Adrenal gland (tissue), 19 donors: ENCODE measurements at places on chromosomes 12 and 14. TPM values are rescaled to one million over a fixed set of nuclear protein-coding genes. Genes with fewer than 3 reads are reported as not detected.

DNA sequence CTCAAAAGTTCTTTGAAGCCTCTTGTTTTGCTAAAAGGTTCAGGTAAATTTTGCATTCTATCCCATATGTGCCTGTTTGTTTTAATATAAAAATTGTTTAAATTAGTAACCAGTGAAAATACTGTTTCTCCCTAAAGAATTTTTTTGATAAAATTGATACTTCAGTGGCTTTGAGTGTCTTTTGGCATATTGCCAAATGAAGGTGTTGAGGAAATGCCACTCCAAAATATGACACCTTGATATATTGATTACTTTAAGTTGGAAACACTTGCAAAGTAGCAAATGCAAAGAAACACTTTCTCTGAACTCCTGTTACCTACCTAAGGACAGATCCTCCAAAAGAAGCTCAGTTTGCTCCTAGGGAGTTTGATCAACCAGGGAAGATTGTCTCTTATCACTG, 8.4 kb downstream of the STYX start:
- H3K27ac ChIP-seq, result no peak overlapping the region
- H3K27me3 ChIP-seq, result no peaks in the 10 kb centered on the region
- H3K4me3 ChIP-seq, result no peak overlapping the region
- no peak for DNase-seq

NANOG gene
- total RNA-seq, result 0.91 TPM

SLC25A47 gene
- total RNA-seq, result not detected

GRCh38 chr14:25516838-25517237, 466.9 kb upstream of the STXBP6 start:
- H3K4me3 ChIP-seq, result no peak overlapping the region
- H3K27ac ChIP-seq, result no peak overlapping the region
- H3K27me3 ChIP-seq, result no peaks in the 10 kb centered on the region
- DNase-seq, result peak; percentile 12
- H3K4me1 ChIP-seq, result peaks cover 14% of the 10 kb centered on the region

DNA sequence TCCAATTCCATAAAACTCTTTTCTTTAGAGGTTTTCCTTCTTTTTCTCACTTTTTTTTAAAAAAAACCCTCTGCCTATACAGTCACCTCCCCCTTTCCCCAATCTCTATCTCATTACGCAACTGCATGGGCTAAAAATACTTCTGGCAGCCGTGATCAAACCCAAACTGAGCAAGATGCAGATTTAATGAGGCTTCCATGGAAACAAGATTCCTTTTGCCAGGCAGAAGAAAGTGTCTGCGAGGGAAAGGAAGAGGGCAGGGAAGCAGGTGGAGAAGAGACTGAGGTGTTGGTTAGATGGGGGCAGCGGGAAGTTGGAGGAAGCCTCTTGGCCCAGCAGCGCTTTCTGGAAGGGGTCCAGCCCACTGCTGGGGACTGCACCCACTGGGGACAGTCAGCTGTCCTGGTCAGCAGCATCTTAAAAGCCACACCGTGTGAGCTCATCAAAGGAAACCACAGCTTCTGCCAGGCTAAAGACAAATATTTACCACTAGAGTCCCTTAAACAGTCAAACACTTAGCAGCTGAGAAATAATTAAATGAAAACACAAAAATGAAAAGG, 90.4 kb downstream of the SLC8A3 start:
- no peak overlapping the region for H3K27ac ChIP-seq
- no peaks in the 10 kb centered on the region for H3K36me3 ChIP-seq
- H3K4me1 ChIP-seq, result no peaks in the 10 kb centered on the region

KRT4 gene
- not detected for total RNA-seq

DNA sequence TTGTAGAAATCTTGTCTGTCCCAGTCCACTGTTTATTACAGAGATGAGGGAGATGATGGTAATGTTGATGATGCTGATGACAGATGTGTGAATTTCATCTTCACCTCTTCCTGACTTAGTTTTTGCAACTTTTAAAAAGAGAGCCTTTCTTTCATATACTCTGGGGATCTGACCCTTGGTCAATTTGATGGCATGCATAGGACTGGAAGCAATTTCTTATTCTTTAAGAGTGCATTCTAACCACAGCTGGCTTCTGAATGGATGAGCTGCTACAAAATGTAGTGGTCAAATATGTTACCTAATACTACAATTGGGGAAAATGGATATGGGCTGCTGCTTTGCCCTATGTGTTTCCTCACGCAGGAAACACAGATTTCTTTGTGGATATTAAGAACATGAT, 80.8 kb downstream of the MYRFL start:
- no peaks in the 10 kb centered on the region for H3K27me3 ChIP-seq
- no peak for DNase-seq
- H3K4me1 ChIP-seq, result peaks cover 4% of the 10 kb centered on the region

DNA sequence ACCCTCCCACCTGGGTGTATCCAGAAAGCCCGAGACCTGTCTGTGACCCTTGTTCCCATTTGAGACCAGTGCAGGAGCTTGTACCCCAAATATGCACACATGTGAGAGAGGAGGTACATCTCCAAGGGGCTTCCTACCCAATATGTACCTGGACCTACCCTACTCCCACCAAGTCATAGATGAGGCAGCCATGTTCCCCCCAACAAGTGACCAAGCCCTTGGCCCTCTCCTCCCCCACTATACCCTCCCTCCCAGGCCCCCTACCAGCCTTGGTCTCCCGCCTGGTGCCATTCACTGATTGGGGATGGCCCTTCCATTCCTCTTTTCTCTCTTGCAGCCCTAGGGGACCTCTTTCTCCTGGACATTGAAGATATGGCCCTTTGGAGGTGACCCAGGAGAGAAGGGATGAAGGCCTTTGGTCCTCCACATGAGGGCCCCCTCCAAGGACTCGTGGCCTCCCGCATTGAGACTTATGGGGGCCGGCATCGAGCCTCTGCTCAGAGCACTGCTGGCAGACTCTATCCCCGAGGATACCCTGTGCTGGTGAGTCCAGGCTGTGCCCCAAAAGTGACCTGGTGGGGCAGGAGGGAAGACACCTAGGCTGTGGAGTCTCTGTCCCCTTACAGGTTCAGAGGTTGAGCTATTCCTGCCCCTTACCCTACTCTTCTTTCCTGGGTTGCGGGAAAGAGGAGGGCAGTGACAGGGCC, 1.5 kb downstream of the PLEKHG6 start:
- no peaks in the 10 kb centered on the region for H3K36me3 ChIP-seq
- H3K4me1 ChIP-seq, result peaks cover 9% of the 10 kb centered on the region
- H3K27ac ChIP-seq, result no peak overlapping the region
- peaks cover 6% of the 10 kb centered on the region for H3K27me3 ChIP-seq

DNA sequence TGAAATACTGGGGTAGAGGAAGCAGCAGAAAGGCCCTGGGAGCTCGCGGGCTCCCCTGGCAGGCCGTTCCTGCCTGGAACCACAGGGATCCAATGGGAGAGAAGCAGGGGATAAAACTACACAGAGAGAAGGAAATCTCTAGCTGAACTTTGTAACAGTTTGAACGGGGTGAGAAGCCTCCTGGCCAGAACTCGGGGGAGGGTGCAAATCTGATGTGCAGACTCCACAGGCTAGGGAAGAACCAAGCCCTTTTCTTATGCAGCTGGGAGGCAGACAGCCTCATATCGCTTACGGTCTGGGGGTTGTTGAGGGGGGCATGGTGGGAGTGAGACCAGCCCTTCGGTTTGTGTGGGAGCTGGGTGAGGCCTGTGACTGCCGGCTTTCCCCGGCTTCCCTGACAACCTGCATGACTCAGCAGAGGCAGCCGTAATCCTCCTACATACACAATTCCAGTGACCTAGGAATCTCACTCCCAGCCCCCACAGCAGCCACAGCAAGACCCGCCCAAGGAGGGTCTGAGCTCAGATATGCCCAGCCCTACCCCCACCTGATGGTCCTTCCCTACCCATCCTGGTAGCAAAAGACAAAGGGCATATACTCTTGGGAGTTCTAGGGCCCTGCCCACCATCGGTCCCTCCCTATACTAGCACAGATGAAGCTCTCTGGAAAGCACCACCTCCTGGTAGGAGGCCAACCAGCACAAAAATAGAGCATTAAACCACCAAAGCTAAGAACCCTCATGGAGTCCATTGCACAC, 143.0 kb downstream of the TMTC1 start:
- H3K36me3 ChIP-seq, result no peaks in the 10 kb centered on the region
- no peak overlapping the region for H3K27ac ChIP-seq
- no peaks in the 10 kb centered on the region for H3K4me1 ChIP-seq
- DNase-seq, result peak; percentile 66
- H3K4me3 ChIP-seq, result no peak overlapping the region

PHLDA1 gene
- total RNA-seq, result 46.8 TPM

C12orf50 gene
- not detected for total RNA-seq

FOXN4 gene
- total RNA-seq, result not detected

DNA sequence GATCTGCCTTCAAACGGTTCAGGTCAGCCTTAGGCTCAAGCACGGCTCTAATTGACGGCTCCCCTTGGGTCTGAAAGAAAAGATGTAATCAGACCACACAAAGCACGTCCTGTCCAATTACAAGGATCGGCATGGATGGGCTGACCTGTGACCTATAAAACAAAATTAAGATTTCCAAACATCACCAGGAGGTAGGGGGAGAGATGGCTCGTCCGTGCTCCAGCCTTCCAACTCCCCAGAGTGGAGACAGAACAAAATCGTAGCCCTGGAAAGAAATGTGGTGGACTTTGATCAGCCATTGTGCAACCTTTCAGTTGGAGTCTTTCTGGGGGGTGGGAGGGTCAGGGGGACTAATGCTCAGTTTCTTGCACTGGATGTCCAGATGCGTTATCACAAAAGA, 226.6 kb upstream of the DIO3 start:
- DNase-seq, result no peak
- no peak overlapping the region for H3K27ac ChIP-seq
- no peaks in the 10 kb centered on the region for H3K36me3 ChIP-seq
- no peaks in the 10 kb centered on the region for H3K4me1 ChIP-seq

DNA sequence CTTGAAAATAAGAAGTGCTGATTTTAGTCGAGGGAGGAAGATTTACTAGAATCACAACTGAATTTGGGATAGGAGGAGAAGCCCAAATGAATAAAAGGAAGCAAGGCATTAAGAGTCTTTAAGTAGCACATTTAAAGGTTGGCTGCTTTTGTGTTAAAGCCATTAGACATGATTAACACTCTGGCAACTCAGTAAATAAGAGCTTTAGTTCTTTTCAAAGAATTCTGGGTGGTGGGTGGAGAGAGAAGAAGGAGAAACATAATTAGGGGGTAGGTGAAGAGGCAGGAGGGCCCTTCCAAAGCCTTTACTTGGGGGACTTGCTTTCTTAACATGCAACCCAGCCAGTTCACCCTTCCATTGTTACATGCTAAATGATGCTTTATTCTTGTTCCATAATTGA, 284.6 kb upstream of the SEL1L start:
- DNase-seq, result no peak
- H3K27me3 ChIP-seq, result no peaks in the 10 kb centered on the region
- no peak overlapping the region for H3K4me3 ChIP-seq
- H3K36me3 ChIP-seq, result no peaks in the 10 kb centered on the region
- no peaks in the 10 kb centered on the region for H3K4me1 ChIP-seq
- H3K27ac ChIP-seq, result no peak overlapping the region

A2ML1 gene
- total RNA-seq, result not detected

CDKL1 gene
- total RNA-seq, result 7.0 TPM

GRCh38 chr14:68873376-68873775, 80.5 kb upstream of the ZFP36L1 start:
- no peak overlapping the region for H3K27ac ChIP-seq
- H3K27me3 ChIP-seq, result no peaks in the 10 kb centered on the region
- H3K4me3 ChIP-seq, result no peak overlapping the region
- no peak for DNase-seq
- H3K4me1 ChIP-seq, result no peaks in the 10 kb centered on the region
- peaks cover 63% of the 10 kb centered on the region for H3K36me3 ChIP-seq

FGF6 gene
- total RNA-seq, result not detected

LYZ gene
- 50.6 TPM for total RNA-seq

DNA sequence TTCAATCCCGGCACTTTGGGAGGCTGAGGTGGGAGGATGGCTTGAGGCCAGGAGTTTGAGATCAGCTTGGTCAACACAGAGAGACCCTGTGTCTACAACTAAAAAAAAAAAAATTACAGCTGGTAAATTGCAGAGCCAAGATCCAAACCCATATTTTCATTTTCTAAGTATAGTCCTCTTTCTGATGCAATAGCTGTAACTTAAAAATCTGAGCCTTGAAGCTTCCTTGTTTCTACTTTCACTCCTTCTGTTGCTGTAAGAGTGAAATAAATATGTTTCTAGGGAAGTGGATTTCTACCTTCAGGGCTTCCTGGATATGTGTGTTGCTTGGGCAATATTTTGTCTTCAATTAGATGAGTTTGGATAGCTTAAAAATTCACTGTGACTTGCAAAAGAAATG, 42.0 kb upstream of the PRICKLE1 start:
- H3K27ac ChIP-seq, result no peak overlapping the region
- H3K27me3 ChIP-seq, result no peaks in the 10 kb centered on the region
- no peak for DNase-seq

GRCh38 chr14:106489112-106489881, 962.9 kb downstream of the TMEM121 start:
- no peaks in the 10 kb centered on the region for H3K36me3 ChIP-seq
- H3K27ac ChIP-seq, result no peak overlapping the region
- H3K4me3 ChIP-seq, result no peak overlapping the region
- no peak for DNase-seq

DNA sequence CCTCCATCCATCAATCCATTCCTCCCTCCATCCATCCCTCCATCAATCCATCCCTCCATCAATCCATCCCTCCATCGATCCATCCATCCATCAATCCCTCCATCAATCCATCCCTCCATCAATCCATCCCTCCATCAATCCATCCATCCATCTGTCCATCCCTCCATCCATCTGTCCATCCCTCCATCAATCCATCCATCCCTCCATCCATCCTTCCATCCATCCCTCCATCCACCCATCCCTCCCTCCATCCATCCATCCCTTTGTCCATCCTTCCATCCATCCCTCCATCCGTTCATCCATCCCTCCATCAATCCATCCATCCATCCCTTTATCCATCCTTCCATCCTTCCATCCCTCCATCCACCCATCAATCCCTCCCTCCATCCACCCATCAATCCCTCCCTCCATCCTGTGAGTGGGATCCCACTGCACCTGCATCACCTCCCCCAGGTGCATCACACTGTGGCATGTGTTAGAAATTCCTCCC, 338.1 kb upstream of the SFSWAP start:
- no peak overlapping the region for H3K27ac ChIP-seq
- no peaks in the 10 kb centered on the region for H3K36me3 ChIP-seq
- DNase-seq, result no peak
- H3K27me3 ChIP-seq, result no peaks in the 10 kb centered on the region
- H3K4me3 ChIP-seq, result no peak overlapping the region

- H3K36me3 ChIP-seq, result no peaks in the 10 kb centered on the region
- no peaks in the 10 kb centered on the region for H3K4me1 ChIP-seq
- H3K27ac ChIP-seq, result no peak overlapping the region
- DNase-seq, result no peak
Observed at GRCh38 chr14:43005807-43006206, 1399.1 kb downstream of the LRFN5 start.

GRCh38 chr12:5217936-5218335, 174.3 kb downstream of the KCNA5 start:
- no peaks in the 10 kb centered on the region for H3K4me1 ChIP-seq
- H3K27me3 ChIP-seq, result no peaks in the 10 kb centered on the region
- H3K4me3 ChIP-seq, result no peak overlapping the region
- no peaks in the 10 kb centered on the region for H3K36me3 ChIP-seq
- no peak overlapping the region for H3K27ac ChIP-seq

GRCh38 chr12:76964784-76965571, 86.2 kb upstream of the CSRP2 start:
- DNase-seq, result no peak
- H3K4me3 ChIP-seq, result no peak overlapping the region
- no peaks in the 10 kb centered on the region for H3K27me3 ChIP-seq
- no peak overlapping the region for H3K27ac ChIP-seq
